CD4-positive, alpha-beta T cell treated with Interleukin-4 for 4 hours (primary cell): ENCODE measurements at places on chromosomes 7 and 10.

DNA sequence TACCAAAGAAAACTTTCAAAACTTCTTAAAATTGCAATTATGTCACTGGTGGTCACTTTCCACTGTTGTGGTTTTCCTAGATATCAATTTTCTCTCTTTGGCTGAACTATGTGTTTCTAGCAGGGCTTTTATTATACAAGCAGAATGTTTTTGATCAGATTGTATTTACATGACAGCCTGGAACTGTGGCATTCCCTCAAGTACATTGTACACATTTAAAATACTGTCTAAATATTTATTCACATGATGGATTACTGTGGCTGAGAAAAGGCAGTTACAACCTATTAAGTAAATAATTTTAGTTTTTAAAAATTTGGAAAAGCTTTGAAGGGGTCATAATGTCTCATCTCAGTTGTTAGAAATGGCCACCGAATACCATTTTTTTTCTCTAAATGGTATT, 231.9 kb upstream of the PPP1R3A start:
- DNase-seq, result no peak

GRCh38 chr10:7225133-7225532, 185.7 kb downstream of the SFMBT2 start:
- no peak for DNase-seq

DNA sequence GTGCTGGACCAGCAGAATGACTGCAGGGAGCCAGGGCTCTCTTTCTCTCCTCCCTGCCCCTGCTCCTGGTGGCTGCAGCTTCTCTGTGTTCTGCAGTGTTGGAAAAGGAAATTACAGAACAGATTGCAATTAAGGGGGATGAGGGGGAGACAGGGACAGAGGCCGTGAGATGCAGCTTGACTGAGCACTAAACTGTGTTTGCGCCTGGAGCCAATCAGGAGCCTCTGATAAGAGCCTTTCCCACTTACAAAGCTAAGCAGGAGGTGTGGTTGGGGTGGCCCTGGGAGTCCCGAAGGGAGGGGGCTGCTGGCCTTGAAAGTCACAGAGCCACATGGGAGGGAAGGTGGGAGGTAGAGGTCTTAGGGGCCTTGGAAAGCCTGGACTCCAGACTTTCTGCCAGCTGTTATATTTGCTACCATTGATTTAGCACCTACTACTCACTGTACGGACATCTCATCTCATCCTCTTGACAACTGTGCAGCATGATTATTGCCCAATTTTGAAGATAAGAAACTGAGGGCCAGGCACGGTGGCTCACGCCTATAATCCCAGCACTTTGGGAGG, 26.7 kb downstream of the TRIM8 start:
- DNase-seq, result no peak

DNA sequence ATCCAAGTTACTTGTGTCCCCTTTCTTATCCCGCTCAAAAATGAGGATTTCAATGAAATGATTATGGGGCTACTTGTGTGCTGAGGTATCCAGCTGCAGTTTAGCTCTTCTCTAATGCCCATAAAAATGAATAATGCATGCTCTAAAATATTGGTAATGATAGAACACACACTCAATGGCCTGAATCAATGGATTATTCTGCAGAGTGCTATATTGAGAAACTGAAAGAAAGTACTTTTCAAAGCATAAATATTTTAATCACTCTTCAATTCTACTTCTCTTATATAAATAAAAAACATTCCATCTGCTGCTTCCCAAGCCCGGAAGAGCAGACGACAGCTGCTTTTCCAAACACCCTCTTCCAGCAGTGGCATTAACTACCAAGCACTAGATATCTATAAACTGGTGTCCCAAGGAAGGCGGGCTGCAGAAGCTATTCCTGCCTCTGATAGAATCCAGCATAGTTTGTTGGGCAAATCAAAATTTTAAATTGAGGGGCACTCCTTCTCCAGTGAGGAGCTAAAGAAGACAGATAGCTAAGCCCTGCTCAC, 284.9 kb upstream of the AOAH start:
- no peak for DNase-seq

DNA sequence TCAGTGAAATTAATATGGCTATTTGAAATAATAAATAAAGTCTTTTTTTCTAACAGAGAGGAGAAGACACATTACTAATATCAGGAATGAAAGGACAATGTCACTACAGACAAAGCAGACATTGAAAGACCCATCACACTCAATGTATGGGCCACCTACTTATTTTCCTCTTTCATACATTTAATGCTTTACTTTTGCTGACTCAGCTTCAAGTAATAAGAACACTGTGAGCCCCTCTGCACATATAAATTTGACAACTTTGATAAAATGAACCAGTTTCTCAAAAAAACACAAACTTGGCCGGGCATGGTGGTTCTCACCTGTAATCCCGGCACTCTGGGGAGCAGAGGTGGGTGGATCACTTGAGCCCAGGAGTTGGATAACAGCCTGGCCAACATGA, 664.2 kb upstream of the COBL start:
- DNase-seq, result no peak
